ENCODE measurements at places on chromosomes 7 and 10.

GRCh38 chr10:29479981-29480954 is 154.5 kb downstream of the SVIL start:
- DNase-seq: no peak

DNA sequence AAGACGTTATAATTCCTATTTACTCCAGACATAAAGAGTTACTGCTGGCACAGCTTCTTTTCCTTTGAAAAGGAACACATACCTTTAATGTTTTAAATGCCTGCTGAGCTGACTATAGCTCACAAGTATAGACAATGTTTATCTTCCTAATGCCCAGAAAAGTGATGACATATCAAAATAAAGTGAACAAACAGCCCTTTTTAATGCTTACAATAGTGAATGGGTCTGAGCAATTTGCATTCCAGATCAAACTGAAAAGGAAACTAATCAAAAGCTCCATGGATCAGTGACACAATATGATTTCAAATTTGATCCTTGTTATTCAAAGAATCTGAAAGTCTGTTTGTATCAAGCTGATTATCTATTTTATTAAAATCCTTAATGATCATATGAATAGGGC is 233.6 kb upstream of the SEMA3E start:
- DNase-seq: no peak

GRCh38 chr7:684416-684815 is 42.1 kb upstream of the DNAAF5 start:
- no peak for DNase-seq

GRCh38 chr7:9264395-9264794 is 831.0 kb downstream of the NXPH1 start:
- no peak for DNase-seq

DNA sequence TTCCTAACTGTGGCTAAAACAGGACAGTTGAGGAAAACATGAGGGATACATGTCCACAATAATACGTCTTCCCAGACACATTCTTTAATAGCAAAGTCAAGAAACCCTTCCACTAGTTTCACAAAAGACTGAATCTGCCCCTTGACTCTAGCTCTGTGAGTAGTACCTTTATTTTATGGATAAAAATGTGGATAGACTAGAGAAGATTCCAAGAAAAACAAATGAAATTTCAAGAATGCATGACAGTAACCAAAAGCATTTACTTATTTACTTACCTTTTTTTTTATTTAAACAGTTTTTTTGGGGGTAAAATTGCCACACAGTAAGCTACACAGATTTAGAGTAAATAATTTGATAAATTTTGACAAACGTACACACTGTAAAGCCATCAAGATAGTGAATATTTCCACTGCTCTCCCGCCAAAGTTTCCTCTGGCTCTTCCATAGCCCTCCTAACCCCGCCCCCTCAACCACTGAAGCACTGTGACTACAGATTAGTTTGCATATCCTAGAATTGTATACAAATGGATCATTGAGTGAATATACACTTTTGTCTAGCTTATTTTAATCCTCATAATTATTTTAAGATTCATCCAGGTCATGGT is 420.4 kb upstream of the ZMIZ1 start:
- no peak for DNase-seq

Measured in thoracic aorta (tissue), 2 donors.